ENCODE measurements at places on chromosomes 6 and 20. TPM values are rescaled to one million over a fixed set of nuclear protein-coding genes. Genes with fewer than 3 reads are reported as not detected.

DNA sequence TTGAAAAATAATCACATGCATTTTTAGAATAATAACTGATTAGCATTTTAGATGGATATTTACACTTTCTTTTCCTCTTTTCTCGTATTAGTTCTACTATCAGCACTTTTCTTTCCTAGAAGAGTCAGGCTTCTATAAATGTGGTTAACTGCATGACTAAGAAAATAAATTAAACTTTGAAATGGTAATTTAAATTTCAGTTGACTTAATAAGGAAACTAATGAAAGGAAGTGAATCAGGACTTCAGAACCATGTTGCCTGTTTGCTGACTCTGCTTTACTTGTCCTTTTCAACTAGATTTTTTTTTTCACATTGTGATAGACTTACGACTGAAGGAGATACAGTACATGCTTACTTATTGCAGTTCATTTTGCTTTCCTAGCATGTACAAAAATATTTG lies 1258.2 kb upstream of the EYS start:
- DNase-seq: no peak

The SYTL3 gene
- total RNA-seq: 20.0 TPM

DNA sequence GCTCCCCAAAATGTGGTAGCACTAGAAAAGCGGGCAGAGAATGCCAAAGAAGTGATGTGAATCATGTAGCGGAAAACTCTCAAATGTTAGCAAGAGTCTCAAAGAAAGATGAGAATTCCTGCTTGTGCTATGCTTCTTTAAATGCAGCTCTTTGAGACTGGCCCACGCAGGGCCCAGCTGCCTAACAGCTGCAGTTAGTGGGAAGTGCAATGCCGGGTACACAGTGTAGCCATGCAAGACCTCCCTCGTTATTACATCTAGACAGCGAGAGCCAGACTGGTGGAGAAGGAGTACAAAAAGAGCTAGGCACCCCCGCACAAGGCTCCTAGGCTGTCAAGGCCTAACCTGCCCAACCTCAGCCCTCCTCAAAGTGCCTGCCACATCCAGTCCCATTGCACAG lies 201.7 kb upstream of the PRDM1 start:
- no peak for DNase-seq

DNA sequence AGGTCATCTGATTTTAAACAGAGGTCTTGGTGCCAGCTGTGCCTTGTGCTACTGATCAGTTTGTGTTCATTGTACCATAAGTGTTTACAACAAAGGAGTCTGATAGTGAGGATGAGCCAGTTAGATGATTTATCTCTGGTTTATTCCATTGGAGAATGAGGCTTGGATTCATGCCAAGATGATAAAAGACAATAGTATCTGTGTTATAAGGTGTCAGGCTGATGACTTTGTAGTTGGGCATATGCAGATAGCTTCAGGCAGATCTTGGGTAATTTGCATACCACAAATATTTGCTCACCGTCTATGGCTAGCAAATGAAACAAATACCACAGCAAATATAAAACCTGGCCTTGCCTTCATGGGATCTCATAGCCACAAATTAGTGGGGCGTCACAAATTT lies 43.3 kb upstream of the PHACTR2 start:
- no peak for DNase-seq

- no peak for DNase-seq
Measured at GRCh38 chr6:29603930-29604329, 19.0 kb downstream of the OR2H2 start.

GRCh38 chr6:163702736-163703135 lies 288.2 kb downstream of the QKI start:
- no peak for DNase-seq

DNA sequence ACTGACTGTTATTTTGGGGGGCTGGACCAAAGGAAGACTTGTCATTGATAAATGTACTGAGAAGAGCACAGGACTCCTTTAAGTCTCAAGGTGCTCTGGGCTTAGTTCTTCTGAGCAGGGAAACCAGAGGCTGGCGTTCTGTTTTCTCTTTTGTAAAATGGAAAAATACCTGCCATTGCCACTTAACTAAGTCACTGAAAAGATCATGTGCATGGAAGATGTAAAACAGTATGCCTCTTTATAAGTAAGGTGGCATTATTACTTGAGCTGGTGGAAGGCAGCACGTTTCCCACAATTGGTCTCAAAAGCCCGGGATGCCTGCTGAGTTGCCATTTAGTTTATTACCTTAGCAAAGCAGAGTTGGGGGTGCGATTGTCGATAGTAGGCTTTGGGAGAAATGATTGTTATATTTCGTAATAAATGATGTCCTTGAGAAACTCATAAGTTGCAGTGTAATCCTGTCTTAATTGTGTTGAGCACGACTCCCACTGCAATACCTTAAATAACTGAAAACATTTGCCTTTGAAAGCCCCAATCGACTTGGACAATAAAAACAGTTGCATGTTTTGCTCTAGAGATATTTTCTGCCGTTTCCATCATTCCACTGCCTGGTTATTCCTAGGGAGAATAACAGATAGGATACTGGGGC lies 3.6 kb downstream of the JARID2 start:
- peak; percentile 40 for DNase-seq

Measured in lung (tissue), 17 donors.